Stimulated activated CD4-positive, alpha-beta T cell treated with anti-CD3 and anti-CD28 coated beads, Interleukin-15, amount 100 ng/mL, for 1 hour (primary cell): ENCODE measurements at places on chromosomes 4 and X.

DNA sequence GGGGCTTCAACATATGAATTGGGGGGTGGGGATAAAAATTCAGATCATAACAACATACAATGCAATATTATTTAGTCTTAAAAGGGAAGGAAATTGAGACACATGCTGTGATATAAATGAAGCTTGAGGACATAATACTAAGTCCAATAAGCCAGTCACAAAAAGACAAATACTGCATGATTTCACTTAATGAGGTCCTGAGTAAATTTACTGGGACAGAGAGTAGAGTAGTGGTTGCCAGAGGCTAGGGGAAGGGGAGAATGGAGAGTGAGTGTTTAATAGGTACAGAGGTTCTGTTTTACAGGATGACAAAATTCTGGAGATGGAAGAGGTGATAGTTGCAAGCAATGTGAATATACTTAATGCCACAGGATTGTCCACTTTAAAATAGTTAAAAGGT is 89.2 kb upstream of the RAPGEF2 start:
- DNase-seq = no peak

DNA sequence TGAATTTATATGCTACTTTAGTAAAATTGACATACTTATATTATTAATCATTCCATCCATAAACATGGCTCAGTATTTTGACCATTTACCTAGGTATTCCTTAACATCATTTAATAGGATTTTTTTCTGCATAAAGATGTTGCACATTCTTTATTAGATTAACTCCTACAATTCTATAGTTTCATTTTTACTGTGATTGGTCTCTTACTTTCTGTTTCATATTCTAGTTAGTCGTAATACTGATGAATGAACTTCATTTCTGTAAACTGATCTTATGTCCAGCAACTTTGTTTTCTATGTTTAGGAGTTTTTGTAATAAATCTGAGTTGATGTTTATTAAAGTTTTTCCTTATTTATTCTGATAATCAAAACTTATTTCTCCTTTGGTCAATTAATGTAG is 278.2 kb upstream of the CXXC4 start:
- DNase-seq = no peak

GRCh38 chrX:135528254-135528653 is 7.8 kb downstream of the INTS6L start:
- no peak for DNase-seq

DNA sequence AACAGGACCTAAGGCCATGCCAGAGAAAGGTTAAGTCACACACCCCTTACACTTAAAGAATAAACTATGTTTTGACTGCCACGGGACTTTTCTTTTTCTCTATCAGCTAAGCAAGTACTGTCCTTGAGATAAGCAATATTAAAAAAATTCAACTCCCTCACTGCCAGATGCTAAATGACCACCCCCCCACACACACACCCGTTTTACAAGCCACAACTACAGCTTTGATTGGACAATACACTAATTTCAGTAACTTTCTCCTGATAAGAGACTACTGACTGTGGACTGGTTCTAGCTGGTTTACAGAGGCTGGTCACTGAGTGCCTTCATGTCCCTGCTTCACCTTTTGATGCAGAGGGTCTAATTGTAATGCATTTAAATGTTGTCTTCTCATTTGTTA is 63.9 kb upstream of the HOPX start:
- DNase-seq = no peak

DNA sequence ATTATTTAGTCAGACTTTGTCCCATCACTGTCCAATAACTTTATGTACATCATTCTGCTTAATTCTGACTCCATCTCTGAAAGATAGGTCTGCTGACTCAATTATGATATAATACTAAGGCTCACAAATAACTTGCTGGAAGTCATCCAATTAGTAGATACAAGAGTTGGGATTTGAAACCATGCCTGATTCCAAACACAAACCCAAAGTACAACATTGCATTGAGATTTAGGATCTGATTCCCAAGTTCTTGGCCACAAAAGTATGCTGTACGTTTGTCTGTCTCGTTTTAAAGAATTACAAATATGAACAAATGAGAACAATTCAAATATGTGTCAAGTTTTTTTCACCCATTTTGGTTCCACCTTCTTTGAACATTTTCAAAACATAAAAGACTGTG is 108.8 kb downstream of the AMELX start:
- DNase-seq = no peak

- no peak for DNase-seq
These were observed 23.3 kb downstream of the CAMK2D start for GRCh38 chr4:113738251-113738650.

DNA sequence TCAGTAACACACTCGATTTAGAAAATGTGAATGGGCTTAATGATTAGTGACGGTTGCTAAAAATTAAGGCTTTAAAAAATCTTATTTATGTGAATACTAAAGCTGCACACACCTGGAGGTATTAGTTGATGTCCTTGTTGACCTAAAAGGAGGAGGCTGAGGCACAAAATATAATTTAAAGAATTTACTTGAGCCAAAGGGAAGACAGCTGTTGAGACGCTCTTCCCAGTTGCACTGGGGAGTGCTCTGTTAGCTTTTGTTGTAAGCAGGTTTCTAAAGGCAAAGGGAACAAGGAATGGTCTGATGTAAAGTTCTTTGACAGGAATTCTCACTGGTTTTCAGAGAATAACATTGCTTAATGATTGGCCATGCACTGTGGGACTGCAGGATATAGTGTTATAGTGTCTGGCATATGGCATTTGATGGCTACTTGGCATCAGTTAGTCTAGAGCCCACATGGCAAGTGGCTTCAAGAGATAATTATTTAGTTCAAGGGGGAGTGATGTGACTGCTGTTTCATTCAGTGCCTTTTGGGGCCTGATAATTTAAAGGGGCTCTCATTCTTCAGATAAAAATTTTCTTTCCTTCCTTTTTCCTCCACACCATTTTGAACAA is 30.8 kb upstream of the PGM2 start:
- no peak for DNase-seq

DNA sequence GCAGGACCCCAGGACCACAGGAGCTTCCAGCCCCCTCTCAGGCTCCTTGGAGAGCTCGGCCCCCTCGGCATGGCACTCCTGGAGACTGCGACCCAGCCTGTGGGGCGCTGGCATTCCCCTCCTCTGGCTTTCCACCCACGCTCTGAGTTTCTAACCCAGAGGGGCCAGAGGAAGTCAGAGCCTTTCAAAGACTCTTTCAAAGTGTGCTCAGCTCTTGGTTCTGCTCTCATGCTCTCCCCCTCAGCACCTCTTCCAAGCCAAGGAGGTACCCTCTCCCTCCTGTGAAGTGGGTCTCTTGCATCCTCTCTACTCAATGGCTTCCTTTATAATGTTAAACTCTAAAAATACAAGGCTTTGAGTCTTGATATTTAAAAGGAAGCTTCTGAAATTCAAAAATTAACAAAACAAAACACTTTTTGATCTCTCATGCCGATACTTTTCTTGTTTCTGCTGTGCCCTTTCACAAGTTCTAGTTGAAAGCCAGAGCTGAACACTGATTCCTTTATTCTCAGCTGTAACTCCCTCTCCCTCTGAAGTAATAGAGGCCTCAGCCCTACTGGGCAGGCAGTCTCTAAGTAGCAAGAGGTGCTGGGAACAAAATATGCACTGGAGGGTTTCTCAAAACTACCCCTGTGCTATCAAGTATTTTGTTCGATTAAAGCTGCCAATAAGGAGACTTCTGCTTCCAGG is 82.8 kb downstream of the NAT8L start:
- no peak for DNase-seq

- no peak for DNase-seq
These were observed 682.4 kb upstream of the PABPC4L start for GRCh38 chr4:134883831-134884449.

- DNase-seq = no peak
These were observed 123.0 kb upstream of the TET2 start for GRCh38 chr4:105023668-105024055.

GRCh38 chr4:155639704-155640523 is 26.7 kb upstream of the GUCY1A1 start:
- no peak for DNase-seq

DNA sequence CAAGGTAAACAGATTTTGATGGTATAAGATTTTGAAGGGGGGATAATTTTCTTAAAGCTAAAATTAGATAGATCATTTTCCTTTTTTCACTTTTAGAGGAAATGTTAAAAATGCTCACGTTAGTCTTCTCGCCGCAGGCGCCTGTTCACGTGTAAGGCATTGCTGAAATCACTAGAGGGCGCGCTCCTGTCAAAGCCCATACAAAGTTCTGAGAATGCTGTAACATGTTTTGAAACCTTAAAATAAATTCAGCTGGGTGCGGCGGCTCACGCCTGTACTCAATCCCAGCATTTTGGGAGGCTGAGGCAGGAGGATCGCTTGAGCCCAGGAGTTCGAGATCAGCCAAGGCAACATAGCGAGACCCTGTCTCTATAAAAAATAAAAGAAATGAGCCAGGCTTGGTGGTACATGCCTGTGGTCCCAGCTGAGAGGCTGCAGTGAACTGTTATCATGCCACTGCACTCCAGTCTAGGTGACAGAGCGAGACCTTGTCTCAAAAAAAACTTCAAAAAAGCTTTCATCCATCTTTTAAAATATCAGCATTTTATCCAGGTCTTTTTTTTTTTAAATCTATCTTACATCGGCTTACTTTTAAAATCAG is 138.0 kb downstream of the RBMX2 start:
- DNase-seq = no peak
